Left renal pelvis (tissue), 4 donors: ENCODE measurements at places on chromosomes 13 and 19. TPM values are rescaled to one million over a fixed set of nuclear protein-coding genes. Genes with fewer than 3 reads are reported as not detected.

- DNase-seq = no peak
Measured at GRCh38 chr19:13087795-13088537, 14.7 kb downstream of the LYL1 start.

The SLC25A41 gene
- 0.46 TPM for polyA plus RNA-seq

The WDR87 gene
- polyA plus RNA-seq = 0.01 TPM

GRCh38 chr19:16751701-16752100 lies 32.1 kb downstream of the NWD1 start:
- DNase-seq = no peak

DNA sequence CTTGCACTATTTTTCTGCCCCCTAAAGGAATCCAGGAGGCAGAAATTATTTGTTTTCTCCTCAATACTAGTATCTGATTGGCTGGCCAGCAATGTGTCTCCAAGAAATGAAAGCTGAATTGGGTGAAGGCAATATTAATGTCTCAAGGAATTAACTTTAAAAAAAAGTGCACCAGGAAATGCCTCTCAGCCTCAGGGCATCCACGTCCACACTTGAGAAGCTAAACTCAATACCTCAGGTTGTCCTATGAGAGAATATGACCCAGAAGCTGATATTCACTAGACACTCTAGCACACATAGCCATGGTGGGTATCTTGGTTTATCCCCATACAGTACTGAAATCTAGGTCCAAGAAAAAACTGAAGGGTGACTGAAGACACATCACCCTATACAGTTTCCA lies 2.1 kb downstream of the ZNF91 start:
- DNase-seq = no peak

The FAAP24 gene
- 3.4 TPM for polyA plus RNA-seq

DNA sequence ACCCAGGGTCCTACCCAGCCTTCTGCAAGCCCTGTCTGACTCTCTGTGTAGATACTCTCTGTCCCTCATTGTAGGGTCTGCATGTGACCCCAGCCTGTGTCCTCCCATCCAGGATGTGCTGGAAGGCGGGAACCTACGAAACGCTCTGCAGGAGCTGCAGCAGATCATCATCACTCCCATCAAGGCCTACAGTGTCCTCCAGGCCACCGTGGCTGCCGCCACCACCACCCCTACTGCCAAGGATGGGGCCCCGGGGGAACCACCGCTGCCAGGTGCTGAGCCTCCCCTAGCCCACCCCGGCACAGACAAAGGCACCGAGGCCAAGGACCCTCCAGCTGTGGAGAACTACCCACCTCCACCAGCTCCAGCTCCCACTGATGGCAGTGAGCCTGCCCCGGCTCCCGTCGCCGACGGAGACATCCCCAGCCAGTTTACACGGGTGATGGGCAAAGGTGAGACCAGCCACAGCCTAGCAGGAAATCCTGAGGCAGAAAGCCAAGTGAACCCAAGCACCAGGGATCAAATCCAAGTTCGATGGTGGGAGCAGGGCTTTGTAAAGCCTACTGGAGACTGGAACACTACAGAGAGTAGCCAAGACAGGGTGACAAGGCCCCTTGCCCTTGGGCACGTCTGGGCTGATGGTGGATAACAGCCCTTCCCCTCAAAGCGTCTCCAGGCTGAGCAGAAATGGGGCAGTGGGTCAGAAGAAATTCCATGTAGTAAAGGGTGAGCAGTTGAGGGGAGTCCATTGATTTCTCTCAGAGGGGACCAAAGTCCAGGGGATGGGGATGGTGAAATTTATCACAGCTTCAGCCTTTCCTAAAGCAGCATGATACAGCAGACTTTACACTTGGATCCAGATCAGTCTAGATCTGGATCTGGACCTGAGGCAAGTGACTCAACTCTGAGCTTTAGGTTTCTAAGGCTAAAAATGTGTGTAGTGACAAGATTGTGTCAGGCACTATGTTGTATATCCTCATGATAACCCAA lies 13.2 kb downstream of the PAF1 start:
- DNase-seq = no peak

The NLRP11 gene
- polyA plus RNA-seq = 0.15 TPM

- no peak for DNase-seq
Measured at GRCh38 chr13:92842145-92842544, 384.5 kb upstream of the GPC6 start.

The NCAN gene
- 0.04 TPM for polyA plus RNA-seq
